ENCODE measurements at places on chromosomes 4 and X. TPM values are rescaled to one million over a fixed set of nuclear protein-coding genes. Genes with fewer than 3 reads are reported as not detected.

DNA sequence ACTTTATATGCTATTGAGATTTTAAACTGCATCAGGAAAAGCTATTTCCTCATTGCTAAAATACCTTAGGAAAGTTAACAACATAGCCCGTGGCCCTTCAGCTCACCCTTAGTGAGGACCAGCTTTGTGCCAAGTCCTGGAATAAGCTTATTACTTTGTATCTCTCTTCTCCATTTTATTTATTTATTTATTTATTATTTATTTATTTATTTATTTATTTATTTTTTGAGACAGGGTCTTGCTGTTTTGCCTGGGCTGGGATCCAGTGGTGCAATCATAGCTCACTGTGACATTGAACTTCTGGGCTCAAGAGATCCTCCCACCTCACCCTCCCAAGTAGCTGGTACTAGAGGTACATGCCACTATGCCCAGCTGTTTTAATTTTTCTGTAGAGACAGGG, 6.3 kb downstream of the RHOXF1 start:
- no peak overlapping the region for H3K27ac ChIP-seq
- H3K27me3 ChIP-seq: peaks cover under 1% of the 10 kb centered on the region
- H3K36me3 ChIP-seq: no peaks in the 10 kb centered on the region

TXK gene
- 60.6 TPM for total RNA-seq

GRCh38 chrX:139909712-139910111, 23.1 kb downstream of the ATP11C start:
- H3K4me3 ChIP-seq: no peak overlapping the region
- no peak for DNase-seq
- no peaks in the 10 kb centered on the region for H3K27me3 ChIP-seq
- peaks cover 7% of the 10 kb centered on the region for H3K36me3 ChIP-seq
- H3K27ac ChIP-seq: no peak overlapping the region
- H3K4me1 ChIP-seq: peaks cover 17% of the 10 kb centered on the region

DNA sequence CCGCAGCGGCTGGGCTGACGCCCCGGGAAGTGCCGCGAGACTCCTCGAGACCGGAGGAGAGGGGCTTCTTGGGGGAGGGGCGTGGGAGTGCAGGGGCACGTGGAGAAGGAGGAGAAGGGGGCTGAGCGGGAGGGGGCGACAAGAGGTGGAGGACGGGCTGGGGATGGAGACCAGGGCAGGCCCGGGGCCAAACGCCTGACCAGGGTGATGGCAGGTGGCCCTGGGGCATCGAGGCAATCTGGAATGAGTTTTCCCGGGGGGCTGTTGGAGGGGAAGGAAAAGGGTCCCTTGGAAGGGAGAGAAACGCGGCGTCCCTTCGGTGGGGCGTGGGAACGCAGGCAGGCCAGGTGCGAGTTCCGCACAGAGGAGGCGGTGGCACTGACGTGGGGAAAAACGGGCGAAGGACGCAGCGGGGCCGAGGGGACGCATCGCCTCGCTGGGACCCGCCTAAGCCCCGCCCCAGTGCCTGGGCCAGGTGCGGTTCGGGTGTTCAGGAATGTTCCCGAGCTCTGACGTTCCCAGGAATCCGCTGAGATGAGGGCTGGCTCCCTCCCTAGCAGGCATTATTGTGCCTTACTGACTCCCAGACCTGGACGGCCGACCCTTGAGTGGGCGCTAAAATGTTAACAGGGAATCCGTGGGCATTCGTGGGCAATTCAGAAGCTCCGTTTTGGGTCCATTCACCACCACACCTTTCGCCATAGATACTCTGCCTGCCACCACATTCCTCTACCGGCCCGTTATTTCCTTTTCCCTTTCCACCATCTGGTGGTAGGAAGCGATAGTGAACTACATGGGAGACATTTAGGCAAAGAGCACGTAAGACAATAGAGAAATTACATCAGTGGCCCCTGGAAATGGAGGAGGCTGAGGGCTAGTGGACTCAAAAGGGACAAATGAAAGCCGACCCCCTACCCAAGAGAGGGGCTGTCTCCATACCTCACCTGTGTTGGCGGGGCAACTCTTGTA, 795 bp upstream of the SH3KBP1 start:
- H3K4me1 ChIP-seq: peaks cover 54% of the 10 kb centered on the region
- peak; percentile 54 for DNase-seq
- H3K36me3 ChIP-seq: peaks cover 3% of the 10 kb centered on the region
- no peaks in the 10 kb centered on the region for H3K27me3 ChIP-seq

FGFBP1 gene
- not detected for total RNA-seq

GRCh38 chrX:55767100-55767499, 49.6 kb downstream of the RRAGB start:
- DNase-seq: no peak
- no peak overlapping the region for H3K27ac ChIP-seq
- peaks cover 4% of the 10 kb centered on the region for H3K36me3 ChIP-seq

BGN gene
- not detected for total RNA-seq

- no peaks in the 10 kb centered on the region for H3K36me3 ChIP-seq
- no peak for DNase-seq
- H3K27me3 ChIP-seq: no peaks in the 10 kb centered on the region
- no peak overlapping the region for H3K27ac ChIP-seq
- peaks cover 8% of the 10 kb centered on the region for H3K4me1 ChIP-seq
Measured at GRCh38 chr4:172809319-172809718, 359.3 kb upstream of the GALNT7 start.

DNA sequence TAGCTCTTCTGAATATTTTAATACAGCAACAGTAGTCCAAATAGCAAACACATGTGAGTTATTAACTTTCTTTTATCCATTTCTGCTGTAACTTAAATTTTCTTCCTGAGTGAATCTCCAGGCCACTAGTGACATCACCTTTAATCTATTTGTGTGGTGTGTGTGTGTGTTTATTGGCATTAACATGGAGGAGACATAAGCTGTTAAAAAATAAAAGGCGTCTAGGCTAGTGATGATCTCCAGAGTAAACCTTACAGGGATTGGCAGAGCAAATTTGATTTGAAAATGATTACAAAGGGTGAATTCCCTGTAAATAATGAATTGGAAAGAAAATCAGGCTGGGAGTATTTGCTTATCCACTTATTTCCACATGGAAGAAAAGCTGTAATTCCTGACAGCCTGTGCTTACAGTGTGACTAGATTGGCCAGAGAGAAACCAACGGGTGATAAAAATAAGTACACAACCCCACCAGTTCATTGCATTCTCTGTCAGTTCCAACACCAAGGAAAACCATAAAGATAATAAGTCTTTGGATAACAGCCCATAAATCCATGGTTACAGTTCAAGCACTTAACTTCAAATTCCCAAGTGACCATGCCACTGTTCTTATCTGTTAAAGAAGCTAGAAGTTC, 186.1 kb downstream of the ENOX2 start:
- H3K27me3 ChIP-seq: no peaks in the 10 kb centered on the region
- no peaks in the 10 kb centered on the region for H3K36me3 ChIP-seq
- no peak for DNase-seq
- no peak overlapping the region for H3K27ac ChIP-seq
- no peak overlapping the region for H3K4me3 ChIP-seq

DNA sequence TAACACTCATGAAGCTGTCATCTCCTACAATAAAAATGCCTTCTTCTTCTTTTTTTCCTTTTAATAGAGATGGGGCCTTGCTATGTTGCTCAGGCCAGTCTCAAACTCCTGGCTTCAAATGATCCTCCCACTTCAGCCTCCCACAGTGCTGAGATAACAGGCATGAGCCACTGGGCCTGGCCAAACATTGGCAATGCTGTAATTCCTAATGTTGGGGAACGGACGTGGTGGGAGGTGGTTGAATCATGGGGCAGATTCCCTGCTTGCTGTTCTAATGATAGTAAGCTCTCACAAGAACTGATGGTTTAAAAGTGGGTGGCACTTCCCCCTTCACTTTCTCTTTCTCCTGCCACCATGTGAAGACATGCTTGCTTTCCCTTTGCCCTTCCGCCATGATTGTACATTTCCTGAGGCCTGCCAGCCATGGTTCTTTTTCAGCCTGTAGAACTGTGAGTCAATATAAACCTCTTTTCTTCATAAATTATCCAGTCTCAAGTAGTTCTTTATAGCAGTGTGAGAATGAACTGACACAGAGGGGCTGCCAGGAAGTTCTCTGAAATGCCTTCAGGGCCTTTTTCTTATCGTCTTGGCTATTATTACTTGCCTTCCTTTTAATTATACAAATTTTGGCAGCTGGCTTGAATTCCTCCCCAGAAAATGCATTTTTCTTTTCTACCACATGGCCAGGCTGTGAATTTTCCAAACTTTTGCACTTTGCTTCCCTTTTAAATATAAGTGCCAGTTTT, 93.0 kb downstream of the CENPC start:
- H3K27ac ChIP-seq: no peak overlapping the region
- peaks cover 36% of the 10 kb centered on the region for H3K36me3 ChIP-seq
- H3K4me1 ChIP-seq: peaks cover 9% of the 10 kb centered on the region

DNA sequence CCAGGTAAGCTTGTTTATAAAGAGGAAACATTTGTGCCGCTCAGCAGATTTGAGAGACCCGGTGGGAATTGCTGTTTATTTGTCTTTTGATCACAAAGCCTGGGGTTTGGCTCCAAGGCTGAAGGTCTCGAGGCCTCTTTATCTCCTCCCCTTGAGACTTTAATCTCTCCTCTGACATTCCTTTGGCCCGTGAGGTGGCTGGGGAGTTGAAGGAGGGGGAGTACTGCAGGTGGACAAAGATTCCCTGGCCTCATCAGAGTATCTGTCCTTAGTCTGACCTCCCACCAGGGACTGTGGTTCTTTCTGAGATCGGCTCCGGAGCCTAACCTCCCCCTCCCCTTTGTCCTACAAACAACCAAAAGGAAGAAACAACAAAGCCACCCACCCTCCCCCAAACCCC, 216.5 kb downstream of the MID1IP1 start:
- no peaks in the 10 kb centered on the region for H3K36me3 ChIP-seq
- H3K4me1 ChIP-seq: no peaks in the 10 kb centered on the region
- DNase-seq: no peak
- H3K27me3 ChIP-seq: no peaks in the 10 kb centered on the region
- H3K4me3 ChIP-seq: no peak overlapping the region

DNA sequence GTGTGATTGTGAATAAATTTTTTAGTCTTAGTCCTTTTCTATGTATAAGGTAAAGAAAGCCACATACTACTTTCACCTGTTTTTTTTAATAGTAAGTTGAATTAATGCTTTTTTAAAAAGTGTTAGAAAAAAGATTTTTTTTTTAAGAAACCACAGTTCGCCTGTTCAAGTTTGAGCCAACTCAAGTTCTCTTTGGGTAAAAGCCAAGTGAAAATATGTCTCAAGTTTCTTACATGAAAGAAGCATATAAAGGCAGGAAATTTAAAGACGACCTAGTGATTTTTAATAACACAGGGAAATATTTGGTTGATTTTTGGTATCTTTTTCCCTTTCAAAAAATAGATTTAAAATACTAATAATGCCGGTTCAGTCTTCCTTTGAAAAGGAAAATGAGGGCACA, 369.9 kb upstream of the NR3C2 start:
- no peak overlapping the region for H3K4me3 ChIP-seq
- no peaks in the 10 kb centered on the region for H3K27me3 ChIP-seq
- DNase-seq: no peak
- H3K36me3 ChIP-seq: no peaks in the 10 kb centered on the region

- H3K36me3 ChIP-seq: no peaks in the 10 kb centered on the region
- no peaks in the 10 kb centered on the region for H3K27me3 ChIP-seq
- no peak overlapping the region for H3K27ac ChIP-seq
- no peak for DNase-seq
- no peak overlapping the region for H3K4me3 ChIP-seq
Measured at GRCh38 chr4:120692964-120693363, 229.6 kb downstream of the PRDM5 start.

GRCh38 chrX:127276326-127276725, 456.8 kb downstream of the PRR32 start:
- no peaks in the 10 kb centered on the region for H3K36me3 ChIP-seq
- no peaks in the 10 kb centered on the region for H3K27me3 ChIP-seq
- H3K4me3 ChIP-seq: no peak overlapping the region

GRCh38 chr4:87179751-87180150, 40.7 kb downstream of the KLHL8 start:
- H3K27ac ChIP-seq: no peak overlapping the region
- H3K4me1 ChIP-seq: peaks cover 2% of the 10 kb centered on the region
- DNase-seq: no peak
- H3K36me3 ChIP-seq: peaks cover 2% of the 10 kb centered on the region
- no peaks in the 10 kb centered on the region for H3K27me3 ChIP-seq
- no peak overlapping the region for H3K4me3 ChIP-seq

BEX5 gene
- 2.2 TPM for total RNA-seq

FAM47A gene
- not detected for total RNA-seq

- no peak overlapping the region for H3K27ac ChIP-seq
- peaks cover 18% of the 10 kb centered on the region for H3K36me3 ChIP-seq
- H3K4me1 ChIP-seq: no peaks in the 10 kb centered on the region
- no peak overlapping the region for H3K4me3 ChIP-seq
- no peaks in the 10 kb centered on the region for H3K27me3 ChIP-seq
Measured at GRCh38 chr4:185309770-185310169, 86.0 kb downstream of the LRP2BP start.

CYSLTR1 gene
- total RNA-seq: 2.8 TPM

- no peaks in the 10 kb centered on the region for H3K27me3 ChIP-seq
- peaks cover 12% of the 10 kb centered on the region for H3K4me1 ChIP-seq
- DNase-seq: no peak
- H3K4me3 ChIP-seq: no peak overlapping the region
Measured at GRCh38 chr4:128516301-128516969, 228.8 kb upstream of the PGRMC2 start.

DNA sequence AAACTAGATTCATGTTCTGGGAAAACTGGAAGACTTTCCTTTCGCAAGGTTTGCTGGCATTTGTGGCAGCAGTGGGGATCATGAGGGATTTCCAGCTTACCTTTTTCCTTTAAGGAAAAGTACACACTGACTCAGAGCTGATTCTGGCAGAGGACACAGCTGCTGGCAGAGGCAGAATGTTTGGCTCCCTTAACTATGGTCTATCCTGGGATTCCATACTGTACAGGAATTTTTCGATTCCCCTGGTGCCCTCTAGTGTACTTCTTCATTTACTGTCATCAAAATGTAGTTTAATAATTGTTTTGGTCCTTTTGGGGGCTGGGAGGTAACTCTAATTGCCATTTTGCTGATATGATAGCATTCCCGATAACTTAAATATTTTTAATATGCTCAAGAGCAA, 152.7 kb downstream of the GABRG1 start:
- no peaks in the 10 kb centered on the region for H3K4me1 ChIP-seq
- no peak overlapping the region for H3K27ac ChIP-seq
- no peaks in the 10 kb centered on the region for H3K36me3 ChIP-seq
- no peak overlapping the region for H3K4me3 ChIP-seq

STARD8 gene
- 0.55 TPM for total RNA-seq

- no peak overlapping the region for H3K27ac ChIP-seq
- no peak for DNase-seq
- no peaks in the 10 kb centered on the region for H3K4me1 ChIP-seq
- H3K36me3 ChIP-seq: no peaks in the 10 kb centered on the region
- no peak overlapping the region for H3K4me3 ChIP-seq
Measured at GRCh38 chr4:183618681-183619080, 40.3 kb downstream of the RWDD4 start.

- no peak overlapping the region for H3K4me3 ChIP-seq
- H3K4me1 ChIP-seq: no peaks in the 10 kb centered on the region
- H3K36me3 ChIP-seq: peaks cover 65% of the 10 kb centered on the region
- DNase-seq: no peak
Measured at GRCh38 chr4:866761-867390, 40.9 kb upstream of the CPLX1 start.

DNA sequence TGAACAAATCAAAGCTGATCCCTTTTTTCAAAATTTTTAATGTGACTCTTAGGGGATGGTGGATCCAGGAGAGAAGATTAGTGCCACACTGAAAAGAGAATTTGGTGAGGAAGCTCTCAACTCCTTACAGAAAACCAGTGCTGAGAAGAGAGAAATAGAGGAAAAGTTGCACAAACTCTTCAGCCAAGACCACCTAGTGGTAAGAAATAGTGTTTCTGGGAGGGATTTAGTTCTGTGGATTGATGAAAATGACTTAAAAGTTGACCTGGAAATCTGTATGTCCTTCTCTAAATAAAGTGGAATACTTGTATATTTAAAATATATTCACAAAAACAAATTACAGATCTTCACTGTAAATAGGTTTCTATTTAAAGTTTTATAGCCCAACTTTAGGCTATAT, 29.2 kb downstream of the NUDT9 start:
- no peaks in the 10 kb centered on the region for H3K27me3 ChIP-seq
- no peak overlapping the region for H3K27ac ChIP-seq
- DNase-seq: no peak

SYAP1 gene
- 13.0 TPM for total RNA-seq

Measured in activated CD8-positive, alpha-beta T cell treated with anti-CD3 and anti-CD28 coated beads, Interleukin-2, amount 10 ng/mL, durations not matched to agents 7 days and 5 days (primary cell).